Effector CD4-positive, alpha-beta T cell (primary cell): ENCODE measurements at places on chromosomes 3 and 15.

DNA sequence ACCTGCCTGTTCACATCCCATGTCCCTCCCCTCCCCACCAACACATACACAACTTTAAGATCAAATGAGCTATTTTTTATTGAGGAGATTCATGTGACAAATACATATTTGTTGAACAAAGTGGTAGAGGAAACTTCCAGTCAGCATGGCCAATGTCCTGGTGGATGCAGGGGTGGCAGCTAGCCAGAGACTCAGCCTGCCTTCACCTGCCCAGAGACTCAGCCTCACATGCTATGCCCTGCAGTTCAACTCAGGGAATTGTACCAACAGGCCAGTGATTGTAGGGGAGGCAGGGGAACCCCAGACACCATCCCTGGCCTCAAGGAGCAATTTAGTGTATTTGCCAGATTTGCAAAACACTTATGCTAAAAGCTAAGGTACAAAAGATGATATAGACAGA, 136.6 kb downstream of the OPA1 start:
- no peak for DNase-seq

DNA sequence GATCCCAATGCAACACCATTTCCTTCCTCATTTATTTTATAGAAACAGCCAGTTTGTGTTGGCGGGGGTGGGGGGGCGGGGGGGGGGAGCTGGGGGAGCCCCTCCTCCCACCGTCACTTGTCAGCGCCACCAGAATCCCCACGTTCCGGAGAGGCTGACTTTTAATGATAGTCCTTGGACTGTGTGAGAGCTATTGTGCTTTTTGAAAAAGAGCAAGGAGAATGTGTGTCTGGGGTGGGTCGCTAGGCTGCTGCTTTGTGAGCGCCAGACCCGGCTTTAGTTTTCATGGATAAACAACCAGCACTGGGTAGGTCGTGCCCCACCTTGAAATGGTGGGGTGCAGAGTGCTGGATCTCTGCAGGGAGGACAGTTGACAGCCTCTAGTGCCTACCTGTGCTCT, 135.0 kb upstream of the ONECUT1 start:
- no peak for DNase-seq

- DNase-seq = no peak
These were observed 34.1 kb downstream of the TPM1 start for GRCh38 chr15:63076714-63077046.

DNA sequence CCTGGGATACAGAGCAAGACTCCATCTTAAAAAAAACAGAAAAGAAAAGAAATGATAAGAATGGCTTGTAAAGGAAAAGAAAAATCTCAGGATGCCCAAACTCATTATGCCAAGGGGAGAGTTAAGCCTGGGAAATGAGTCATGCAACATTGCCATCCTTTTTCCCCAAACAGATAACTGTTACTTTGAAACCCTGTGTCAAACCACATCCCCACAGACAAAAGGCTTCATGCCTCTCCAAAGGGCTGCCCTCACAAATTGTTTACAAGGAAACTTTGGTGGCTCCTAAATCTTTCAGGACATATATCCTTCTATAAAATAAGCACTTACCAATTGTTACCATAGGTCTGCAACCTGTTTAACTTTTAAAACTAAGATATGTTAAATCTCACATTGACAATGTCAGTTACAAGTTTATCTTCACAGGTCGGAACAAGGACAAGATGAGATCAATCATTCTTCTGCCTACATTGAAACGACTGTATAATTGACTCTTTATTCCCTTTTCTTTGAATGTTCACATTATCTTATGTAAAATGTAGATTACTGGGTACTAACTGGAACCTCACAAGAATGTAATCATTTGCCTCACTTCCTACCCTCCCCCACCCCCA, 18.6 kb upstream of the SENP7 start:
- DNase-seq = no peak

DNA sequence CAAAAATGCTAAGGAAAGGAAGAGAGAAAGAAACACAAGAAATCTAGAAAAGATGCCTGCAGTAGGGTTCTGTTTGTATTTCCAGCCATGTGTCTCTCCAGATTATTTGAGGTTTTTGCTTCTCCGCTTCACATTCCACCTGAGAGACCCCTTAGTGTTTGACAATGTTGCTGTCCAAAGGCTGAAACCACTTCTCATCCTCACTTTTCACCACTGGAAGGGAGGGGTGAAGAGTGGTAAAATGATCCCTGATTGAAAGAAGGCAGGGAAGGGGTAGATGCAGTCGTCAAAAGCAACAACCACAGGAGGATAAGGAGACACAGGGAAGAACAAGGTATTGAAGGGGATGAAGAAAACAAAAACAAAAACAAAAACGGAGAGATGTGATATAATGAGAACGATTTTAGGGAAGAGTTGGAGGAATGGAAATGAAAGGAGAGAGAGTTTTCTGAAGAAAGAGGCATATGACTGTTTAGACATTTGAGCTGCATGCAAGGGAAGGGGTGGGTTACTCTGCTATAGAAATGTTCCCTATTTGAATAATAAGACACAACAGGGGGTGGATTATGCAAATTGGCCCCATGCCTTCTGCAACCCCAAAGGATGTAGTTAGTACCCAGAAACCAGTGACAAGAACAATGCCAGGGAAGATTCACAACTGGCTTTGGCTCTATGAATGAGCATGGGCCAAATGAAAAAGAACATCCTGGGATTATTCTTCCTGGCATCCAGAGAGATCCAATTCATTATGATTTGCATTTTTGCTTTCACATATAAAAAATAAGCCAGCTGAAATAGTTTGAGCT, 235.9 kb downstream of the GAP43 start:
- no peak for DNase-seq

- DNase-seq = no peak
These were observed 8.3 kb upstream of the NR2E3 start for GRCh38 chr15:71801935-71802655.

- no peak for DNase-seq
These were observed 172.0 kb downstream of the XXYLT1 start for GRCh38 chr3:195098741-195099525.

GRCh38 chr15:71892335-71892734, 82.0 kb downstream of the NR2E3 start:
- no peak for DNase-seq

DNA sequence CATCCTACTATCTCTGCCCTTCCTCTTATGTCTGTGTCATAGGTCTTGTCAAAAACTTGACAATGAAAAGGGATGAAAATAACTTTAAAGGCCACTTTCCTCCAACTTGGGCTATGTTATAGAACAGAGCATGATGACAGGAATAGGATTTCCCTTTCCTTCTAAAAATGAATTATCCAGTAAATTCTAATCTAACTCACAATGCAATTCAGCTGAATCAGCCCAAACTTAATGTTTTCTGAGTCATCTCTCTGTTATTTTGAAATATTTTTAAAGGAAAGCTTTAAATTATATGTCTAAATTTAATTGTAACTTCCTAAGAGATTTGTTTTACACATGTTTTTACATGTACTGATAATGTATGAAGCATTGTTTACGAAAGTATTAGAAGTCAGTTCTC, 258.5 kb downstream of the BBX start:
- no peak for DNase-seq

- no peak for DNase-seq
These were observed 22.8 kb downstream of the ATP2C1 start for GRCh38 chr3:130916507-130917167.

DNA sequence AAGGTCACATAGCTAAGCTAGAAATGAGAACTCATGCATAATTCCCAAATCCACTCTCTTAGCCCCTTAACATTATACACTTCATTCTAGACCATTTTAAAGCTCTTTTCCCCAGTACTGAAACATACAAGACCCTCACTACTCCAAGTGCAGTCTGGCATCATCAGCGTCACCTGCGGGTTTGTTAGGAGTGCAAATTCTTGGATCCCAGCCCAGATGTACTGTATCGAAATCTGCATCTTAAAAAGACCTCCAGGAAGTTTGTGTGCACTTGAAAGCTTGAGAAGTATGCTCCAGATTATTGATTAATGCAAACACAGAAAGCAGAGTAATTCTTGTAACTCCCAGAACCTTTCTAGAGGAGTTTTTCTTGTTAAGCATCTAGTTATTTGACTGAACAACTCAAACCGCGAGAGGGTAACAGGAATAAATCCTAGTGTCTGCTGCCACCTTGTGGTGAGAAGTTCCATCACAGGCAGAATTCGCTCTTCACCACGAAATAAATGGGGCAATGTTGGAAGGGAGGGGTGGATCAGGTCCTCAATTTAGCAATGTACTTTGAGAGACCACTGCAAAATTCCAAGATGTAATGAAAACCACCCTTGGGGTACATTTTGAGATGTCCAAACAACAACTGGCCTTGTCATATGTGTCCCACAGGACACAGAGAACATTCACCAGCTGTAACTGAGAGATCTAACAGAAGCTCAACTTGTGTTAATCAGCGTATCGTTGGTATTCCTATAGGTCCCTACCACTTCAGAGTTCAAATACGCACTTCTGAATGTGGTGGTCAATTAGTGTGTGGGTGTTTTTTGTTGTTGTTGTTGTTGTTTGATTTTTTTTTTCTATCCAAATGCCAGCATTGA, 583 bp upstream of the C3orf49 start:
- DNase-seq = peak; percentile 54

- no peak for DNase-seq
These were observed 81.5 kb downstream of the MB21D2 start for GRCh38 chr3:192835818-192836815.

DNA sequence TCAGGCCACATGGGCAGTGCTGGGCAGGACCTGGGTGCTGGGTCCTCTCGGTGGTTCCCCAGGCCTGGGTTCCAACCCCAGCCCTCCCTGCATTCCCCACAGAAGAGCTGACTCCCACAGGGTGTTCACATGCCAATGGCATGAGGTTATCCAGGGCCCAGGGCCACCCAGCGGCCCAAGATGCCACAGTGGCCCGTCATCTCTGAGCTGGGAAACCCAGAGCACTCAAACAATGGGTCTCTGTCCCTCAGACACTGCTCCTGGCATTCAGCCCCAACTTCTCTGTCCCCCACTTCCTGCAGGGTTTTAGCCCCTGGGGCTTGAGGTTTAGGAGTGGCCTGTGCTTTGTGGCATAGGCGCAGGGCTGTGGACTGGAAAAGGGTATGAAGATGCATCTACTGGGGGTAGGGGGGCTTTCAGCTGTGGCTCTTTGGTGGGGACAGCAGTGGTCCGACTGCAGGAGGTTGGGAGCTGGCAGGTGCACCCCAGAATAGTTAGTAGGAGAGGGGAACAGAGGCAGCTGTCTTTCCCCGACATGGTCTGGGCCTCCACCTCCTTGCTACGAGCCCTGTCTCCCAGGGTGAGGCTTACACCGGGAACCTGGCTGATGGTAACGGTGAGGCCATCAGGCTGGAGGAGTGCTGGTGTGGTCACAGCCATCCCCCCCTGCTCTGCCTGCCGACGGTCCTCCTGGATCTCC, 1.7 kb downstream of the CCDC9B start:
- DNase-seq = no peak

DNA sequence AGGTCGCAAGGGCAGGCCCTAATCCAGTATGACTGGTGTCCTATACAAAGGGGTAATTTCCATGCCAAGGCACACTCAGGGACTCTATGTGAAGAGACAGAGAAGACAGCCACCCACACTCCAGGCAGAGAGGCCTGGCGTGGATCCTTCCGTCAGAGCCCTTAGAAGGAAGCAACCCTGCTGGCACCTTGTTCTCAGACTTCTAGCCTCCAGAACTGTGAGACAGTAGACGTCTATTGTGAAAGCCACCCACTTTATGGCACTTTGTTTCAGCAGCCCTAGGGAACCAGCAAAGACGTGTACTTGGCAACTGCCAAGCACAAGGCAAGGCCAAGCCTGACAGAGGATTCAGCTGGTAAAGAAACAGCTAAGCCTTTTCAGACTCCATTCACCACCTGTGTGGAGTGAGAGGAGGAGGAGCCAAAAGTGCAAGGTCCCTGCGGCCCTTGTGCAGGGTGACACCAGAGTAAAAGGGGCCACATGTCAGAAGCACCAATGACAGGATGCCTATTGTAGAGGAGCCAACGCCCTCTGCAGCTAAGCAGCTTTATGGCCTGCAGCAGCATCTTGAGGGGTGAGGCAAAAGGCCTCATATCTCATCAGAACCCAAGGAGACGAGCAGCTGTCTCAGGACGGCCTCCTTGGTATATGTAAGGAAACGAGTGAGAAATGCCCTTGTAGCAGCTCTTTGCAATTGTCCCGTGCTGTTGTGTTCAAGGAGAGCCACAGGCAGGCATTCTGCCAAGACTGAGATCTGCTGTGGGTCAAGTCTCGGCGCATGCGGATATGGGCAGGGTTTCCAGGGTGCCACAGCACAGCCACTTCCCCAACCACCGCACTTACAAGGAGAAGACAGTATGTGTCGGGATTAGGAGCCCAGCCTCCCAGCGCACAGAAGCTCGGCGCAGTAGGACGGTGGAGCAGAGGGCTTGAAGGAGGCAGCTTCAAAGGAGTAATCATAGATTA, 121.5 kb upstream of the LIPC start:
- no peak for DNase-seq

GRCh38 chr3:178174201-178174915, 361.9 kb upstream of the KCNMB2 start:
- DNase-seq = no peak

- DNase-seq = no peak
These were observed 78.2 kb downstream of the VGLL4 start for GRCh38 chr3:11565492-11565891.

DNA sequence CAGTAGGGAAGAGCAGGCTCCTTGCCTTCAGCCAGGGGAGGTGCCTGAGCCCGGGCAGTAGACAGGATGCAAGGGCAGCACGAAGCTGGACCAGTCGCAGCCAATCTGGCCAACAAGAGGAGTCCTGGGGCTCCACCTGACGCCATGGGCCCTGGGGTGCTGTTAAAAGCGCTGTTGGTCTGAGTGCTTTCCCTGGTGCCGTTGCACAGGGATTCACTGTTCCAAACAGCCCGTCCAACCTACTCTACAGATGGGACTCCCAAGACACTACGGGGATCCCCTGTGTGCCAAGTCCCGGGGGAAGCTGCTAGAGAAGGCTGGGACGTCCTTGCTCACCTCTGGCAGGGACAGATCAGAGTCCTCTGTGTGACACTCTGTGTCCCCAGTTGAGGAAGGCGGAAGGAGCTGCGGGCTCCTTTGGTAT, 632 bp downstream of the CTSH start:
- DNase-seq = no peak

DNA sequence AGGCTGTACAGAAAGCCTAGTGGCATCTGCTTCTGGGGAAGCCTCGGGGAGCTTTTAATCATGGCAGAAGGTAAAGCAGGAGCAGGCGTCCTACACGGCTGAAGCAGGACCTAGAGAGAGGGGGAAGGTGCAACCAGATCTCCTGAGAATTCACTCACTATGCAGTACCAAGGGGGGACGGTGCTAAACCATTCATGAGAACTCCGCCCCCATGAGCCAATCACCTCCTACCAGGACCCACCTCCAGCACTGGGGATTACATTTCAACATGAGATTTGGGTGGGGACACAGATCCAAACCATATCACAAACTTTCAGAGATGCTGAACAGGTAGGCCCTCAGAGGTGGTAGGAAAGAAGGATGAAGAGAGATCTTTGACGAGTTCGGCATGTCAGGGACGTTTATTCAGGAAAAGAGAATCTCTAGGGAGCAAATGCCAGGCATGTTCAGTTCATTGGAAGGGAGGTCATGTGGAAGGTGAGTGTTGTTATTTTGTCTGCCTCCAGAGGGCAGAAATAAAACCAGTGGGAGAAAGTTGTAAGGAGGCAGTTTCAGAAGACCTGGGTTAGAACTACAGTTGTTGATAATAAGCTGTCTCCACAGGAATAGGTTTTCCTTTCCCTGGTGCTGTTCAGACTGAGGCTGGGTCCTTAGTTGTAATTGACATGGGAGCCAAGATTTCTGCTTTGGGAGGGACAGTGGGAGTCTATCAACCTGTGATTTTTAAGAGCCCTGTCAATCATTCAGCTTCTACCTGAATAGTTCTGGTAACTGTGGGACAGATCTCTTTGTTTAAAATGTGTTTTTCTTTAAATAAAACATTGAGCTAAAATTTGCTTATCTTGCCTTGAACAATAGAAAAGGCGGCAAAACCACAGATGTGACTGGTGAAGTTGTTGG, 4.3 kb upstream of the FNDC3B start:
- peak; percentile 8 for DNase-seq
